ENCODE measurements at places on chromosomes 16 and 17. TPM values are rescaled to one million over a fixed set of nuclear protein-coding genes. Genes with fewer than 3 reads are reported as not detected.
A peak's percentile ranks its signal among the peaks of the same experiment; 100 is the strongest.

DNA sequence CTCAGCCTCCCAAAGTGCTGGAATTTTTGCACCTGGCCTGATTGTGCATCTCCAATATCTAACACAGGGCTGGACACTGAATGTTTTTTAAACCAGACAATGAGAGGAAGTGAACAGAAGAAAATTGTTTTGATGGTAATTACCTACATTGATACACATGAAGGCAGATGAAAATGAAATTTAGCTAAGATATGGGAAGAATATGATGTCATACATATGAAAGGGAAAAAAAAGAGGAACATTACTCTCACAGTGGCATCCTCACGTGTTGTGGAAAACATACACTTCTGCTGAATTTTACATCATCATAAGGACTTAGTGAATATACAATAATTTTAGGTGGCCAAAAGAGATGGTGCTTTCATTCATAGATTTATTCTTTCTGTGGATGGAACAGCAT, 111.7 kb downstream of the SYCE1L start:
- no peaks in the 10 kb centered on the region for H3K27me3 ChIP-seq
- no peak overlapping the region for H3K27ac ChIP-seq
- no peak overlapping the region for H3K4me3 ChIP-seq
- no peak for DNase-seq
- peaks cover 6% of the 10 kb centered on the region for H3K4me1 ChIP-seq
- H3K36me3 ChIP-seq, result no peaks in the 10 kb centered on the region

GRCh38 chr16:84599521-84600202, 18.2 kb downstream of the COTL1 start:
- no peaks in the 10 kb centered on the region for H3K36me3 ChIP-seq
- H3K27ac ChIP-seq, result peak overlapping the region; percentile 74
- peak; percentile 60 for DNase-seq
- peaks cover 45% of the 10 kb centered on the region for H3K4me1 ChIP-seq
- no peak overlapping the region for H3K4me3 ChIP-seq

The CBFA2T3 gene
- polyA plus RNA-seq, result 3.3 TPM

DNA sequence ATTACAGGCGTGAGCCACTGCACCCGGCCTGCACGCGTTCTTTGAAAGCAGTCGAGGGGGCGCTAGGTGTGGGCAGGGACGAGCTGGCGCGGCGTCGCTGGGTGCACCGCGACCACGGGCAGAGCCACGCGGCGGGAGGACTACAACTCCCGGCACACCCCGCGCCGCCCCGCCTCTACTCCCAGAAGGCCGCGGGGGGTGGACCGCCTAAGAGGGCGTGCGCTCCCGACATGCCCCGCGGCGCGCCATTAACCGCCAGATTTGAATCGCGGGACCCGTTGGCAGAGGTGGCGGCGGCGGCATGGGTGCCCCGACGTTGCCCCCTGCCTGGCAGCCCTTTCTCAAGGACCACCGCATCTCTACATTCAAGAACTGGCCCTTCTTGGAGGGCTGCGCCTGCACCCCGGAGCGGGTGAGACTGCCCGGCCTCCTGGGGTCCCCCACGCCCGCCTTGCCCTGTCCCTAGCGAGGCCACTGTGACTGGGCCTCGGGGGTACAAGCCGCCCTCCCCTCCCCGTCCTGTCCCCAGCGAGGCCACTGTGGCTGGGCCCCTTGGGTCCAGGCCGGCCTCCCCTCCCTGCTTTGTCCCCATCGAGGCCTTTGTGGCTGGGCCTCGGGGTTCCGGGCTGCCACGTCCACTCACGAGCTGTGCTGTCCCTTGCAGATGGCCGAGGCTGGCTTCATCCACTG, at the start of gene BIRC5:
TSS of gene BIRC5 (plus strand) at position 238 of the 690 bp plus-strand sequence. CDS start at position 302, 64 bp downstream.
- H3K4me1 ChIP-seq, result no peaks in the 10 kb centered on the region
- peak; percentile 97 for DNase-seq
- peak within 1 kb of the TSS; percentile 61 for H3K27ac ChIP-seq
- peak within 1 kb of the TSS; percentile 62 for H3K4me3 ChIP-seq

DNA sequence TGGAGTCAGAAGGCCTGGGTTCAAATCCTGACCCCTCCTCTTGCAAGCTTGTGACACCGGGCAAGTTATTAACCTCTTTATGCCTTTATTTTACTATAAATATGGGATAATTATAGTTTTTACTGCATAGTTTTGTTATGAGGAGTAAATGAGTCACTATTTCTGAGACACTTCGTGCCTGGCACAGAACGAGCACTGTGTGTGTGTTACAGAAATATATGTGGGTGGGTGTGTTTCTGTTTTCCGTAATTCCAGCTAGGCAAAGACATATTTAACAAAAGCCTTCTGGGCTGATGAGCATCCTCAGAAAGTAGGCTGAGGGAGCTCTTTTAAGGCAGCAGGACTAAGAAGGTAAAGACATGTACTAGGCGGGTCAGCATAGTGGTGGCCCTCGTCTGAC, 417.9 kb downstream of the MAF start:
- no peaks in the 10 kb centered on the region for H3K27me3 ChIP-seq
- DNase-seq, result peak; percentile 35
- H3K36me3 ChIP-seq, result no peaks in the 10 kb centered on the region
- peaks cover 9% of the 10 kb centered on the region for H3K4me1 ChIP-seq
- H3K4me3 ChIP-seq, result no peak overlapping the region
- no peak overlapping the region for H3K27ac ChIP-seq

GRCh38 chr17:69534235-69534621, 119.7 kb downstream of the MAP2K6 start:
- peaks cover 3% of the 10 kb centered on the region for H3K4me1 ChIP-seq
- DNase-seq, result no peak
- no peak overlapping the region for H3K4me3 ChIP-seq
- H3K36me3 ChIP-seq, result no peaks in the 10 kb centered on the region
- H3K27me3 ChIP-seq, result no peaks in the 10 kb centered on the region
- H3K27ac ChIP-seq, result no peak overlapping the region

DNA sequence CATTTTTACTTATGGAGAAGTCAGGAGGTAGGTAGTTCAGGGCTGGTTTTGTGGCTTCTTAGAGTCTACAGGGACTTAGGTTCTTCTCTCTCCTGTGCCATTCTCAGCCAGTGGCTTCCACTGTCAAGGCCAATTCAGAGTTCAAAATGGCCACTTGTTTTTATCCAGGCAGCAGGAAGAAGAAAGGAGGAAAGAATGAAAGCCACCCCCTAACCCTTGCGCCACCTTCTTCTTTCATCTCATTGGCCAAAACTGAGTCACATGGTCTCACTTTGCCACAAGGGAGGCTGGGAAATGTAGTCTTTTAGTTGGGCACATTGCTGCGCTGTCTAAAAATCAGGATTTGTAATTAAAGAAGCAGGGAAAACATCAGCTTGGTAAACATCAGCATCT, 60.8 kb upstream of the MED9 start:
- no peaks in the 10 kb centered on the region for H3K36me3 ChIP-seq
- peak; percentile 19 for DNase-seq
- H3K27me3 ChIP-seq, result no peaks in the 10 kb centered on the region
- H3K4me1 ChIP-seq, result no peaks in the 10 kb centered on the region

- DNase-seq, result no peak
- H3K27ac ChIP-seq, result no peak overlapping the region
- H3K4me3 ChIP-seq, result no peak overlapping the region
- no peaks in the 10 kb centered on the region for H3K27me3 ChIP-seq
Observed at GRCh38 chr17:6969323-6969726, 26.5 kb upstream of the ALOX12 start.

All from cardiac muscle cell (in vitro differentiated cells and primary cell).